KG1 (cell line): ENCODE measurements at places on chromosomes 5 and 9.

DNA sequence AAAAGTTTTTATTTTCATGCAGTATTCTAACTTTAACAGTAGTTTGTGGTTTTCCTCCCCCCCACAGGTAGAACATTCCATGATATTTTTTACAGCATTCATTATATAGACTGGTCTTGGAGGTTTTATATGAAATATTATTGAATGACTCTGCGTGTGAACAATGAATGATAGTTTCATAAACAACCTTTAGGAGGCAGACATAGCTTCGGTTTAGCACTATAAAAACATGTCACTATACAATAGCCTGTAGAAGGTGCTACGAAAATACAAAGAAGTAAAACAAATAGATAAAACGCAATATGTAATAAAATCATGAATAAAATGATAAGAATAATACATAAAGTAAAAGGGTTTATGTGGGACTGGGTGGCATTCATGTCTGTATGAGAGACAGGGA lies 8.5 kb downstream of the KLF4 start:
- DNase-seq = no peak

GRCh38 chr9:137123468-137123837 lies 8.9 kb upstream of the DPP7 start:
- no peak for DNase-seq

DNA sequence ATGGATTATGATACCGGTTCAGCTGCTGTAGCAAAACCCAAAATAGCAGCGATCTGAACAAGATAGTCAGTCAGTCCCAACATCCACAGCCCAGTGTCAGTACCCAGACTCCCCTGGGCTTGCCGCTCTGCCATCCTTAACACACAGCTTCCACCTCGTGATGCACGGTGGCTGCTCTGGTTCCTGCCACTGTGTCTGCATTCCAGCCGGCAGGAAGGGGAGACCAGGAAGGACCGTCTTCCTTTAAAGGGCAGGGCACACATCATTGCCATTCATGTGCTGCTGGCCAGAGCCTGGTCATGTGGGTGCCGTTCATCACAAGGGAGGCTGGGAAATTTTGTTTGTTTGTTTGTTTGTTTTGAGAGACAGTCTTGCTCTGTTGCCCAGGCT lies 131.0 kb upstream of the IER5L start:
- DNase-seq = no peak

DNA sequence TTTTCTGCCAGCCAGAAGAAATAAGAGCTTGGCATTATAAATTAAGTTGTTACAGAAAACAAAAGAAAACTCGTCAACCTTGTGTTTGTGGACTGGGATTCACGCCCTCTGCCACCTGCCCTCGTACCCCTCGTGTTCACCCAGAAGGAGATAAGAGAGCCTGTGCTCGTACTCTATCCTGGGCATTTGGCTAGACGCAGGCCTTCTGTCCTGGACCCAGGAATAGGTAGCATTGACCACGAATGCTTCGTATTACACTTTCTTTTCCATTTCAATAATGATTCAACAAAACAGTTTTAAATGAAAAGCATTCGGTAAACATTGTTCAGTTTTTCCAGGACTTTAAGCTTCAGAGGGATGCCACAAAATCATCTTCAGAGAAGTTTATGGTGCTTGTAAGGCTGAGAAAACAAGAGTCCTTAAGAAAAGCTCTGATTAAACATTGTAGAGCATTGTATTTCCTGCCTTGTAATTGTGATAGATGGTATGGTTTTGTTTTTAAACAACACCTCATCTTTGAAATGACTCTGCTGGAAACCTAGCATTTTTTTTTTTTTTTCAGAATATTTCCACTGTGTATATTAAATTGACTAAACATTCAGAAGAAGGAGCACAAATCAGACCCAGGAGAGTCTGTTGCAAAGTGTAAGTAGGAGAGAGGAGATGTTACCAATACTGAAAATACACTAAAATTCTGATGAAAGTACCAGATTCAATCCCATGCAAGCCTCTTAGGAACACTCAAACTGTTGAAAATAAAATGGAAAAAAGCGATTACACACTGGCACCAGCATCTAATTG lies 27.6 kb downstream of the MTX3 start:
- DNase-seq = no peak

DNA sequence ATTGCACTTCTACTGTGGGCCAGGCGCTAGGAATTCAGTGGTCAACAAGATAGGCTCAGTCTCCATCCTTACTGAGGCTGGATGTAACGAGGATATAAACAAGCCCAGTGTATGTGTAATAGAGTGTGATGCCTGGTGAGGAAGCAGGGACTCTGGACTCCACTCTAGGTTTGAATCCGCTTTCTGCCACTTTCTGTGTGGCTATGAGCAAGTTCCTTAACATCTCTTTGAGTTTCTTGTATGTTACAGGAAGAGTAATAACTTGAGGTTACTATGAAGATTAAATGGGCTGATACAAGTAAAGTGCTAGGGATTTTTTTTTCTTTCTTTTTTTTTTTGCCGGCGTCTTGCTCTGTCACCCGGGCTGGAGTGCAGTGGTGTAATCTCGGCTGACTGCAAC lies 12.4 kb downstream of the DOCK2 start:
- DNase-seq = no peak

DNA sequence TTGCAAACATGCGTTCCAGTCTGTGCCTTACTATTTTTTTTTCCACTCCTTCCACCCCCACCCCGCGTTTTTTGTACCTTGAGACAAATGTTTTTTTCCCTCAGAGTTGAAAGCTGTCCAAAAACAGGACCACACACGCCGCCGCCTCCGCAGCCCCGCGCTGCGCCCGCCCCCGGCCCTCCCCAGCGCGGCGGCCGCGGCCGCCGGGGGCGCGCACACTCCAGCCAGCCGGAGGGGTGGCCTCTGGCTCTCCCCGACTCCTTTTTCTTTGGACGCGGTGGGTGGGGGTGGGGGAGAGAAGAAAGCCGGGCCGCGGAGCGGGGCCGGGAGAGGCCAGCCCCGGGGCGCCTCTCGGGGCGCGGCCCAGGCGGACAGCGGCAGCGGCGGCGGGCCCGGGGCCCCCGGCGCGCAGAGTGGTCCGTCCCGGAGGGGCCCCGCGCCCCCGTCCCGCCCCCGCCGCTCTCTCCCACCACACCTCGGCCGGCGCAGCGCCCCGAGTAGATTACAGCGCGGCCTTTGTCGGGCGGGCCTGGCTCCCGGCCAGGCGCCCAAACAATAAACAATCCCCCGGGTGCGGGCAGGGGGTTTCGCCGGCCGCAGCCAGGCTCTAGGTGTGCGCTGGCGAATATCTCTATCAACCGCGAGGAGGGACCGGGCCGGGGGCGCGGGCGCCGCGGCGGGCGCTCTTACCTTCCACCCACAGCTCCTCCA lies 10.9 kb downstream of the PTCH1 start:
- DNase-seq = no peak

- DNase-seq = no peak
These were observed 322.4 kb upstream of the ADAMTS16 start for GRCh38 chr5:4817767-4818166.

- no peak for DNase-seq
These were observed 15.0 kb upstream of the PIP5K1B start for GRCh38 chr9:68690088-68690487.

- no peak for DNase-seq
These were observed 2233.8 kb upstream of the C9orf72 start for GRCh38 chr9:29806937-29807618.

GRCh38 chr5:88880201-88880600 lies 2.8 kb downstream of the MEF2C start:
- no peak for DNase-seq

- DNase-seq = no peak
These were observed 256.4 kb downstream of the EBF1 start for GRCh38 chr5:158843305-158843704.

DNA sequence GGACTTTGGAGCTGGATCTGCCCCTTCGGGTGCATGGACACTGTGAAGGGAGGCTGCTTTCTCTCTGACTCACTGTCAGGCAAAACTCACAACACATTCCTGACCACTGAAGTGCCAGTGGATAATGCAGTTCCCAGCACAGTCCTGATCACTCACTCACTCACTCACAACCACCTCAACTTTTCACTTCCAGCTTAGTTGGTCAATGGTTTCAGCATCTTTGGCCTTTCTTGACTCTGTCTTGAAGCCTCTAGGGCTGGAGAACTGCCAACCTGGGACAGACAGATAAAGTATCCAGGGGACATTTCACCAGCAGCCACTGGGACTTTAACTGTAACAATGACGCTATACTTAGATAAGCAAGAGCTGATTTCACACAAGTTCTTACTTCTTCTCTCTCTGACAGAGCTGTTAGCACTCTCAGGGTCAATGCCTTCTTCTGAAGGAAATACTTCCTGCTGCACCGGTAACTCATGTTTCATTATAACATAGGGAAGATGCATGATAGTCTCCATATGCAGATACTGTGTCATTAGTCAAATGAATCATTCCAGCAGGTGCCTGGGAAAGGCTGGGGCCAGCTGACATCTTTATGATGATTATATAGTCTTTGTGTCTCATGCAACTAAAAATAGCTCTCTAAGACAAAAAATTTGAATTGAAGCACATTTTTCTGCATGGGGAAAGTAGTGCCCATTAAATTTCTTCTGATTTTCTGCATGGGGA lies 499.0 kb downstream of the SEMA5A start:
- DNase-seq = no peak

- no peak for DNase-seq
These were observed 36.2 kb downstream of the SPOCK1 start for GRCh38 chr5:137462816-137463520.

GRCh38 chr5:137997726-137998213 lies 35.1 kb downstream of the FAM13B start:
- DNase-seq = no peak
